ENCODE measurements at places on chromosomes 5 and 9.
A peak's percentile ranks its signal among the peaks of the same experiment; 100 is the strongest.

GRCh38 chr9:98402019-98402840 lies 146.8 kb upstream of the TBC1D2 start:
- no peak for DNase-seq

GRCh38 chr5:72441862-72442540 lies 65.2 kb downstream of the ZNF366 start:
- peak; percentile 16 for DNase-seq

DNA sequence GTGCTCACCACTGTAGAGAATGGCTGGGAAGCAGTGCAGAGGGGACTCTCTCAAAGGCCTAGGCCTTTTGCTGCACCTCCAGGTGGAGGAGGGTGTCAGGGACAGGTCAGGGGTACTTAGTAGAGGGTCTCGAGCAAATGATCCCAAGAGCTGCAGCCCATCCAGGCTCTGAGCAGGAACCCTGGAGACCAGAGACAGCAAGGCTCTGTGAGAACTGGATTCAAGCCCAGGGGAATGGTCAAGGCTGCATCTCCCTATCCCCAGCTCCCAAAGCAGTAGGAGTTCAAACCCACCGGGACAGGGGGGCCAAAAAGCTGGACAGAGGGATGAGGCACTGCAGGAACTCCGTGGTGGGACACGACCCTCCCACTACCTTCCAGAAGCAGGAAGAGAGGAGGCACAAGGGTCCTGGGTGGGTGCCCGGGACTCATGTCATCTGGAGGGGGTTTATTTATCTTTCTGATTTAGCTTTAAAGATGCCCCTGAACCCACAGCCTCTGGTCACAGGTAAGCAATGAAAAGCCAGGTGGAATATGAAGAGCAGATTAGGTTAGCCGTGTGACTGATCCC lies 124.8 kb downstream of the MVB12B start:
- DNase-seq, result no peak

- DNase-seq, result peak; percentile 82
Measured at GRCh38 chr5:109689740-109690241, at the start of gene MAN2A1. TSS of gene MAN2A1 (plus strand) at chr5:109689927. CDS start at chr5:109690418, 491 bp downstream.

DNA sequence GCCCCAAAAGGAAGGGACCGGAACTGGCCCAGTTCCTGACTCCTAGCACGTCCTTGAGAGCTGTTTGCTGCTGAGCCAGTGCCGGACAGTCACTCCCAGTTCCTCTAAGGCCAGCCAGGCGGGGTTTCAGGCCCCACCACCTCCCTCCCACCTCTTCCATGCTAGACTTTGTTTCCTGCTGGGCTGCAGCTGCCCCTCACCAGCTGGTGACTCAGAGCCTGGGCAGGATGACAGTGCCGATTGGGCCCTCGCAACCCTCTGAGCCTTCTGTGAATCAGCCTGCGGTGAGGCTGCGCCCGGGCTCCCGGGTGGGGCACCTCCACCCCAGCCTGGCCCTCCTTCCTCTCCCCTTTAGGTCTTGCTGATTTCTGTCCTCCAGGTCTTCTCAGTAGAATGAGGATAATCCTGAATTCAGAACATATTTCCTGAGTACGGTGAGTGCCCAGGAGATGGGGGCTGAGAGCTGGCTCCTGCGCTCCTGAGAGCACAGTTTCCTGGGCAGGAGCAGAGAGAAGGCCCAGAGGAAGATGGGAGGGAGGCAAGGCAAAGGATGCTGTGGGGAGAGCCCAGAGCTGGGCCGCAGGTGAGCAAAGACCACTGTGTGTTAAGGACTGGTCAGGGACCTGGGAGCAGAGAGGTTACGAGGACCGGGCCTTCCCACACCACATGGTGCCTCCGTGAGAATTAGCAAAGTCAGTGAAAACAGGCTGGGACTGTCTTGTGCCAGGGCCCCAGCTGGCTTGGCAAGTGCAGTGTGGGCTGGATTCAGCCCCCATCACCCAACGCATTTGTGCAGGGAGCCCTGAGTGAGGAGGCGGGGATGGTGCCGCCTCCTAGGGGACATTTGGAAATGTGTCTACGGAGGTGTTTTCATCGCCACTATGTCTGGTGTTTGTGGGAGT lies 32.9 kb upstream of the STXBP1 start:
- peak; percentile 97 for DNase-seq

DNA sequence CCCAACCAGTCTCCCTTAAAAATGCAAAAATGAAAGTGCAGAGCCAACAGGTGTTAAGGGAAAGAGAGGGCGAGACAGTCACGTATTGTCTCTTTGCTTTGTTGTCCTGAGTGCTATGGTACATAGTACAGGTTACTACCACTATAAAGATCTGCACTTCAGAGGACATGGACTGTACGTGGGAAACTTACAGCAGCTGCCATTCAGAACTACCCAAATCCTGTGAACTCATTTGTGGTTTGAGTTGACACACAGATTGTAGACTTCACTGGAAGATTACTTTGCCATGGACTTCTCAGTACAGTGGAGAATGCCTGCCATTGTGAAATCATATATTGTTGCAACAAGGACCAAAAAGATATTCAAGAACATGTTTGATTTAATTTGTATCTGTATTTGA lies 34.8 kb downstream of the FBXO38 start:
- no peak for DNase-seq

GRCh38 chr9:89983411-89983810 lies 378.6 kb downstream of the GADD45G start:
- DNase-seq, result no peak

GRCh38 chr9:6911901-6912638 lies 154.3 kb downstream of the KDM4C start:
- DNase-seq, result no peak

GRCh38 chr9:133950629-133951111 lies 41.5 kb downstream of the VAV2 start:
- DNase-seq, result no peak

DNA sequence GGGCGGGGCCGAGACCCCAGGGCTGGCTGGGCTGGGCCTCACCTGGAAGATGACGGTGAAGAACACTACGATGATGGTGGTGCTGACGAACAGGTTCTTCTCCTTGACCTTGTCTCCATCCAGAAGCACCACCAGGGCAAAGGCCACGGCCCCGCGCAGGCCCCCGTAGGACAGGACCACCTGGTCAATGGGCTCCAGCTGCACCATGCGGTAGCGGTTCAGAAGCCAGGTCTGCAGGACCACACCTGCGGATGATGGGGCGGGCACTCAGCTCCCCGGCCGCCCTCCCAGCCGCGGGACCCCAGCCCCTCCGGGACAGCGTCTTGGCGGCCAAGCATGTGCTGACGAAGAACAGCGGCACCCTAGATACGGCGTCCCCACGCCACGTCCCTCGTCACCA lies 39.5 kb downstream of the EXOC3 start:
- no peak for DNase-seq

DNA sequence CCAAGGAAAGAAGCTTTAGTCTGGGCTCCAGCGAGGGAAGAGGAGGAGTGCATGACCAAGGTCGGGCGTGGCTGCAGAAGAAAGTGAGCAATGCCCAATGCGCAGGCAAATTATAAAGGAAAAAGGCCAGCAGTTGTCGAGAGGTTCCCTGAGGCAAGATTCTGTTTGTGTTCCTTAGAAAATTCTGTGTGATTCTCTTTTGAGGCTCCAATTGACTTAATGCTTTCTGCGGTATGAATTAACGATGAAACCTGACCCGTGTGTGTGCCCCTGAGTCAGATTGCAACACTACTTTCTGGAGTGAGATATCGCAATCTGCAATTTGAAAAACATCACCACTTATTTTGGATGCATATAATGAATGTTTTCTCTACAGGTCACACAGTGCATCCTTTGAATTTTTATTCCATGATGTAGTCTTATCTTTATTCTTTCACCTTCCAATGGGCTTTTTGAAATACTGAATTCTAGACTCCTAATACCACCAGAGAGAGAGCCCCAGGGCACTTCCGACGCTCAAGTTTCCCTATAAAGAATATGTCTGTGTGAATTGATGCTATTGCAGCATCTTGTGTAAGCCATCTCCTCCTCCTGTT lies 117.9 kb upstream of the IL6ST start:
- no peak for DNase-seq

- no peak for DNase-seq
Measured at GRCh38 chr9:121863955-121864354, 212.5 kb downstream of the DAB2IP start.

GRCh38 chr9:109584205-109584604 lies 86.1 kb upstream of the PTPN3 start:
- DNase-seq, result no peak

DNA sequence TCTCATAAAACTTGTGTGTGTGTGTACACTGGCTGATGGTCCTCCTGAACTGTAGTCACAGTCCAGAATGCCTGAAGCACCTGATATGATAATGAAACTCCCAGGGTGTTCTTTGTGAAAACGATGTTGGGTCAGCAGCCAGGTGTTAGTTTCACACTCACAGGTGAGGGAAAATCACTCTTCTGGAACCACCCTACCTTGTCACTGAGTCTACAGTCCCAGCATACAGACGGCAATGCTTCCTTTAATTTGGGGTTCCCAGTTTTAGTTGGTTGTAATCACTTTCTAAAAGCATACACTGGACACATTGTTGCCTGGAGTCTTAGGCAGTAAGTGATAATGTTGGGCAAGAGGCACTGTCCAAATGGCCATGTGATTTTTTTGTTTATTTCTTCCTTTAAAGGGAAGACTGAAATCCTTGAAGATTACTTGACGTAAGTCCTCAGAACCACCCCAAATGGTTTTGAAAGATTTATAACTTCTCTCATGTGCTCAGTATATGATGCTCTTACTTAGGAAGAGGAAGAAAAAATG lies 18.2 kb upstream of the MGAT1 start:
- no peak for DNase-seq

DNA sequence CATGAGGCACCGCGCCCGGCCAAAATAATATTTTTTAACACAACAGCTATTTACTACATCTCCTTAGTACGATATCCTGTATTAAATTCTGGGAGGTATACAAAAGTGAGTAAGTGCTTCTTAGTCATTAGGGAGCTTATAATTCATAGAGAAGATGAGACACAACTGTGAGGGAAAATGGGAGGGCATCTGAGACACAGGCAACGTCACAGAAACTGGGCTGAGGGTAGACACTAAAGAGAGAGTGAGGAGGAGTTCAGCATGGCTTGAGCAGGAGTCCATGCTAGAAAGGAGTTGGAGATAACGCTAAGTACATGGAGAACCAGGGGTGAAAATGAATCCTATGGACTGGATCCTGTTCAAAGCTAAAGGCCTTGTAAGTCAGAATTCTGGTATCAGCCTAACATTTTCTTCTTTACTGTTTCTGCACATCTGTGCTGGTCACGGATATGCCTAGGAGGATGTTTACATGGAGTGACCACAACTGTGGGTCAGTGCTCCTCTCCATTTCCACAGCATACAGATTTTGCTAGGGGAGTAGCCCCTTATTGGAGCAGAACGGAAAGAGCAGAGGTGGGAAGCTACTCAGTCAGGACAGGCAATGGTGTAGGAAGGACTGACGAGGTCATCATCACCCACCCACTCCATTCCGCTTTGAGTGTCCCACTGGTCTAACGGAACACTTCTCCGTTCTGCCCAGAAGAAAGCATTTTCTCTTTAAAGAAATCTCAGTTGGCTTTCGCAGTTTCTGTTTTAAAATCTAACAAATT lies 310.4 kb upstream of the EFNA5 start:
- no peak for DNase-seq

- no peak for DNase-seq
Measured at GRCh38 chr9:37820142-37820541, 19.5 kb downstream of the DCAF10 start.

GRCh38 chr5:82641331-82642003 lies 363.3 kb upstream of the RPS23 start:
- DNase-seq, result peak; percentile 78

DNA sequence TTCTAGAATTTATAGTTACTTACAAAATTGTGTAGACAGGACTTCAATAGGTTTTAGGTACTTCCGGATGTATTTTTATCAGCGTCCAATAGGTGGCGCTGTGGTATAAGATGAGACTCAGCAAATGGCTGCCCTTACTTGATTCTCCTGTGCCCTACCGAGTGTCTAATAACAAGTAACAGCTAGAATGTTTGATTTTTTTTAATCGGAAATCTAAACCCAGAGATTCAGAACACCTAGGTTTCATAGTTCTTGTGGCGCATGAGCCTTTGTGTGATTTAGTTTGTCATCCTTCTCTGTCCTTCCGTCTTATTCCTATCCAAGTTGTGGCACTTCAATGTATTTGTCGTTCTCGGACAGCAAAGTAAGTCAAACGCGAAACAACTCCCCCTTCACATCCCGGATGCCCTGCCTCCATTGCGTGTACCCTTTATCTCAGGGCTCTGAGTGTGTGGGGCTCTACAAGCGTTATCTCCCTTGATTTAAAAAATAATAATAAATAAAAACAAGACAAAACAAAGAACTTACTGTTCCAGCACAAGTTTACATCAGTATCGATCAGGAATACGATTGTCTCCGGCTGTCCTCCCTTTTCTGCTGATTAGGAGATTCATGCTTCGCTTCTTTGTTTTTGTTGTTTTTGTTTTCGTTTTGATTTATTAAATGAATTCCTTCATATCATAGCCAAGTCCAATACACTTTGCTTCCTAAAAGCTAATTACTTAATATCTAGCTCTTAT lies 50.7 kb upstream of the SLC30A5 start:
- peak; percentile 91 for DNase-seq

DNA sequence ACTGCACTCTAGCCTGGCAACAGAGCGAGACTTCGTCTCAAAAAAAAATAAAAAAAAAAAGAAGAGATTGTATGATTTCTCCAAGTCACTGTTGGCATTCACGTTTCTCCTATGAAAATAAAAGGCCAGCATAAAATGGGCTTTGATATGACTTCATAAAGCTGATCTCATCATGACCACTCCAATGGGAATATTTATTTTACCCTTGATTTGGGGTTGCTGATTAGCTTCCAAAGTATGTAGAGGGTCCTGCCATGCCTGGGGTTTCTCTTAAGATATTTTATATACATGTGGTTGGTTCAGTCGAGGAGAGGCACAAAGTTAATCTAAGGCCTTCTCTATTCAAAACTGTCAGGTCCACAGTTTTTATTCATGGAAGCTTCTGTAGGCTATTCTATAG lies 247.0 kb upstream of the TNC start:
- DNase-seq, result no peak

DNA sequence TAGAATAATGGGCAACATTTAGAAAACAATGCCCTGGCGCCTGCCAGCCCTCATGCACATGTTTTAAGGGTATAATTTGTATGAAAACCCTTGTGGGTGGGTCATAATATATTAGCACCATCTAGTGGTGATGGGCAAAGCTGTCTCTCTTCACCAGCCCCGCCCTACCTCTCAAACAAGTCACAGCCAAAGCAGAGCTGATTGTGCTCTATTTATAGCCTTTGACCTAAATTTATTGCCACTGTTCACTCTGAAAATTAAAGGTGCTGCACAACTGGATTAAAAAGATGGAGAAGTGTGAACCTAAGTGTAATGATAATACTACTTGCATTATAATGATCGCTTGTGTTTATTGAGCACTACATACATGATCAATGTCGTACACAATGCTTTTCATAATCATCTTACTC lies 131.9 kb upstream of the ANKH start:
- peak; percentile 87 for DNase-seq

GRCh38 chr9:126904586-126904985 lies 10.0 kb upstream of the RALGPS1 start:
- DNase-seq, result no peak

DNA sequence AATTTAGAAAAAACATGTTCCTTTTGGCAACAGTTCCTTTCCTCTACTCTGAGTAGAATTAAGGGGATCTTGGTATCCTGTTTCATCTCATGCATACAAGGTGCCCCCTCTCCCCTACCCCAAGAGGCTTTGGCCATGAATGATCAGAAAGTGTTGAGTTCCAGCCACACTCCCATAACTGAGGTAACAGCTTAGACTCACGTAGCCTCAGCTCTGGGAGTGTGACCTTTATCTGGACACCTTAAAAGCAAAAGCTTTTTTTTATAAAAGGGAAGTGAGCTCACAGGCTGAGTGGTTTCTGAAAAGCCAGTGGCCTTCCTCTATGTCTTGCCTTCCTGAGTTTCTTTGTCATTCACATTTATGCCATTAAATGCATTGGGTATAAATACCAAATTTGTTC lies 900 bp upstream of the HAVCR2 start:
- DNase-seq, result no peak

Measured in SW480 (cell line).